Posterior vena cava (tissue), 2 donors: ENCODE measurements at places on chromosomes 13 and 19. TPM values are rescaled to one million over a fixed set of nuclear protein-coding genes. Genes with fewer than 3 reads are reported as not detected.

The VPS36 gene
- total RNA-seq, result 40.7 TPM

The C13orf46 gene
- total RNA-seq, result 1.9 TPM

The ADAMTSL5 gene
- total RNA-seq, result 9.1 TPM

The TMEM38A gene
- total RNA-seq, result 3.5 TPM
